ENCODE measurements at places on chromosomes 11 and 22. TPM values are rescaled to one million over a fixed set of nuclear protein-coding genes. Genes with fewer than 3 reads are reported as not detected.

TBRG1 gene
- 9.7 TPM for total RNA-seq

CTSF gene
- total RNA-seq: 31.8 TPM

MS4A12 gene
- not detected for total RNA-seq

PLEKHB1 gene
- 1.6 TPM for total RNA-seq

SYT13 gene
- total RNA-seq: 0.06 TPM
